ENCODE measurements at places on chromosomes 5 and 9.

- no peak for DNase-seq
Observed at GRCh38 chr9:113543296-113543981, 79.9 kb downstream of the RGS3 start.

GRCh38 chr5:180142021-180142765, 66.8 kb downstream of the RASGEF1C start:
- no peak for DNase-seq

GRCh38 chr5:172773481-172774469, 2.8 kb upstream of the DUSP1 start:
- no peak for DNase-seq

DNA sequence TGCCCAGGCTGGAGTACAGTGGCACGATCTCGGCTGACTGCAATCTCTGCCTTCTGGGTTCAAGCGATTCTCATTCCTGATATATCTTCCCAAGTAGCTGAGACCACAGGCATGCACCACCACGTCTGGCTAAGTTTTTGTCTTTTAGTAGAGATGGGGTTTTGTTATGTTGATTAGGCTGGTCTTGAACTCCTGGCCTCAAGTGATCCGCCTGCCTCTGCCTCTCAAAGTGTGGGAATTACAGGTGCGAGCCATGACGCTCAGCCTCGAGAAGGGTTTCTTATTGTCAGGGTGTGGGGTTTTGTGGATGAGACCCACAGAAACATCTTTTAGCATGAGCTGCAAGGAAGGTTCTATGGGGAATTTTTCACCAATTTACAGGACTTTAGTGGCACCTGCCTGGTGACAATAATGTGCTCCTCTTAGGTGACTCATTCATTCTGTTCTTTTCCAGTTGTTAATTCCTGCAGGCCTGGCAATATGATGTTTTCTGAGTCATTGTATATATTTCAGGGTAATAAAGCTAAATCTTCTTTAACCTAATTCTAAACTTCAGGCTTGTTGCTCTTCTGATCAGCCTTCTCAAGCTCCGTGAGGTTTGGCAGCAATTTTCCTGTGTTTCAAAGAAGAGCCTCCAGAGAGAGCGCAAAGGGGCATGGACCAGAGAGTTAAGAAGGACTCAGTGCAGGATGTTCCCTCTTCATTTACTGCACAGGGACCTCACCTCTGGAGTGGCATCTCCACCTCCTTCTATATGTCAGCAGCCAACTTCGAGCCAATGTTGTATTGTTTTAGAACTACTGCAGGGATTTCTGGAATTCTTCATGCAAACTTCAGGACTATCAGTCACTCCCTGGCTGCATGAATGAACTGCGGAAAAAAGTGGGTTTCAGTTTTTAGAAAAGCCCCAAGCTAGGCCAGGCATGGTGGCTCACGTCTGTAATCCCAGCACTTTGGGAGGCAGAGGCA, 77.8 kb upstream of the ZNF618 start:
- no peak for DNase-seq

- no peak for DNase-seq
Observed at GRCh38 chr5:69335341-69335935, 2.8 kb upstream of the CCDC125 start.
